ENCODE measurements at places on chromosomes 1 and 21.

DNA sequence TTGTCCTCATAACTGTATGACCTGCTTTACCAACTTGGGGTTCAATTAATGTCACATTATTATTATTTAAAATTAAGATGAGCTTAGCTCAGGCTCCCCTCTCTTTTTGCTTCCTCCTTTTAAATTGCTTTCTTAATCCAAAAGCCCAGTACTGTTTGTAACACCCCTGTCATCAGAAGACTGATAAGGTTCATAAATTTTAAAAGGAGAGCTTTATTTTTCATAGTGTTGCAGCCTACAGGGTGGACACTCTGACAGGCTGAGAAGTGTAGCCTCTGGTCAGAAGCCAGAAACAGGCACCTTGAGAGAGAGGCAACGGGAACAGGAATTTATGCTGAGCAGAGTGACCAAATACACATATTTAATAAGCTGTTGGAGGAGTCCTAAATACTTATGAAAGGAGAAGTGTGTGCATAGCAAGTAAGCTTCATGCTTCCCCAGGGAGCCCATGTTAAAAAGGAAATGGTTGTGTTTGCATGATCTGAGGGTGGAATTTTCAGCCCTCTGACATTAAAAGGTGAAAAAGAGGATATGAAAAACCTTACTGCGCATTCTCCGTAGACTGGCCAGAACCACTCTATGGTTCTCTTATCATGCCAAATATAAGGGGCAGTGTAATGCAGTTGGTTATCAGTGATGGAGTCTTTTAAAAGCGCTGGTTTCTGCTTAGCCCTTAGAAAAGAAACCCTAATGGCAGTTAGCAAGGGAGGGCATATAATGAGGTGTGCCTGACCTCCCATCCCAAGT lies 30.5 kb upstream of the FGGY start:
- no peak for DNase-seq

GRCh38 chr1:49971088-49971487 lies 52.7 kb downstream of the AGBL4 start:
- no peak for DNase-seq

DNA sequence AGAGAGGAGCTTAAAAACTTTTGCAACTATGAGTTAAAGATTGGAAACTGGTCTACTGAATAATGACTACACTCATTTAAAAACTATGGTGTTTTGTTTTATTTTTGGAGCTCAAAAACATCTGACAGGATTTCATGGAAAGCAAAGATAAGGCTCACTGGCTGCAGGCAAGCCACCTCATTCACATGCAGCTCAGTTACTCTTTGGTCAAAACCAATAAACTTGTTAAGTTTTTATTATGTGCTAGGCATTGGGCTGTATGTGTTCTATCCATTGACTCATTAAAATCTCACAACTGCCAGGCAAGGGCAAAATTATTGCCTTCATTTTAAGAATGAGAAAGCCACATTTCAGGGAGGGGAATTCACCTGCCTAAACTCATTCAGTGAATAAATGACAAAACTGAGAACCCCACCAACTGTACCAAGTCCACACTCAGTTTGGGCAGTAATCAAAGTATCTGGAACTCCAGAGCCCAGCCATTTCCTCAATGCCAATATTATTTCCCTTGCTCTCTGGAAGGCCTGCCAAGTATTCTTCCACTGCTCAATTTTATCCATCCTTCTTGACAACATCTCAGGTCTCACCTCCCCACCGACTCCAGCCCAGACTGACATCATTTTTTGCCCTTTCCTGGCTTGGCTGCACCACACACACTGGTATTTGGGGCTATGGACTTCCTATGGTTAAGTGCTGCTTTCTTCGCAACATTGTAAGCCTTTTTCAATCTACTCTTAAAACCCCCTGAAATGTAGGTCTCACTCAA lies 401.1 kb upstream of the NFIA start:
- DNase-seq, result no peak

GRCh38 chr1:153933955-153934354 lies 11.2 kb upstream of the GATAD2B start:
- DNase-seq, result no peak

DNA sequence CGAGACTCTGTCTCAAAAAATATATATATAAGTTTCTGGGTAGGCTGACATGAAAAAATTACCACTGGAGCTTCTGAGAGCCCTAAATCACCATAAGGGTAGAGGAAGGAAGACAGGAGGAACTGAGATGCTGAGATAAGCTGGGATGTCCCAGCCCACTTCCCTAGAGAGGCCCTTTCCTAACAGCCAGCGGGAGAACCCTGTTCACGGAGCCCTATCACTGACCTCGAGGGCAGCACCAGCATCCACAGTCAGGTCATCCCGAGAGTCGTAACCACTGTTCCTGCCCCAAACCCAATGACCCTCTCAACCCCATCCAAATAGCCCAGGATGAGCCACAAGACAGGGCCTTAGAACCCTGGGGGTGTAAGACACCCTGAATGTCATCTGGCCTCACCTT lies 77.5 kb downstream of the CD34 start:
- no peak for DNase-seq
